ENCODE measurements at places on chromosomes 13 and 19.

DNA sequence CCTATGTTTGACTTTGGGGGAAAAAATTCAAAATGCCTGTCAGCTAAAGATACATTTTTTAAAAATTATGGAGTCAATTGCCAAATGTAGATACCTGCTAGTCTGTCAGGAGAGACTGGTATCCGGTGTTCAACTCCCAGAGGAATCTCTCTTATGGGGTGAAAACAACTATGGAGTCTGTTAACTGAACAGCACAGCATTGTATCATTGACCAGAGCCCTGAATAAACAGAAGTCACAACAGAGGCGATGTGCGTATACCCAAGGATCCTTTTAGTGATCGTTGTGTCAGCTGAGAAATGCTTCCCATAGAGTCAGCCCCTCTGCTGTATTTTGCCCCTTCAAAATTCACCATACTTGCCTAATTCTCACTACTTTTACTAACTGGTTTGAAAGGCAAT lies 257.3 kb downstream of the GPC5 start:
- no peak for DNase-seq

DNA sequence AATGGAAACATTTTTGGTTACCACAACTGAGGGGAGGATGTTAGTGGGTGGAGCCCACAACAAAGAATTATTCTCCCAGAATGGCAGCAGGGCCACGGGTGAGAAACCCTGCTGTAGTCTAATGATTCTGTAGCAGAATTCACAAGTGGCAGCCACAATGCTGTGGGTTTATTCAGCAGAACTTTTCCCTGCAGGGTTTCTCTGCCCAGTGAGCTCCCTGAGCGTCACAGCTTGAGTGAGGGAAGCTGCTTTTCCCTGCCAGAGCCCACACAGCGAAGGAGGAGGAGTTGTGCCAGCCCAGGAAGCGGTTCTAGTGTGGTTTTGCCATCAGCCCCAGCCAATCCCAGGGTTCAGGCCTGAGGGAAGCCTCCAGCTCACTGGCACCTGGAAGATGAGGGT lies 4.4 kb downstream of the ATP12A start:
- no peak for DNase-seq

GRCh38 chr13:21579754-21580316 lies 24.1 kb downstream of the MICU2 start:
- DNase-seq = no peak

DNA sequence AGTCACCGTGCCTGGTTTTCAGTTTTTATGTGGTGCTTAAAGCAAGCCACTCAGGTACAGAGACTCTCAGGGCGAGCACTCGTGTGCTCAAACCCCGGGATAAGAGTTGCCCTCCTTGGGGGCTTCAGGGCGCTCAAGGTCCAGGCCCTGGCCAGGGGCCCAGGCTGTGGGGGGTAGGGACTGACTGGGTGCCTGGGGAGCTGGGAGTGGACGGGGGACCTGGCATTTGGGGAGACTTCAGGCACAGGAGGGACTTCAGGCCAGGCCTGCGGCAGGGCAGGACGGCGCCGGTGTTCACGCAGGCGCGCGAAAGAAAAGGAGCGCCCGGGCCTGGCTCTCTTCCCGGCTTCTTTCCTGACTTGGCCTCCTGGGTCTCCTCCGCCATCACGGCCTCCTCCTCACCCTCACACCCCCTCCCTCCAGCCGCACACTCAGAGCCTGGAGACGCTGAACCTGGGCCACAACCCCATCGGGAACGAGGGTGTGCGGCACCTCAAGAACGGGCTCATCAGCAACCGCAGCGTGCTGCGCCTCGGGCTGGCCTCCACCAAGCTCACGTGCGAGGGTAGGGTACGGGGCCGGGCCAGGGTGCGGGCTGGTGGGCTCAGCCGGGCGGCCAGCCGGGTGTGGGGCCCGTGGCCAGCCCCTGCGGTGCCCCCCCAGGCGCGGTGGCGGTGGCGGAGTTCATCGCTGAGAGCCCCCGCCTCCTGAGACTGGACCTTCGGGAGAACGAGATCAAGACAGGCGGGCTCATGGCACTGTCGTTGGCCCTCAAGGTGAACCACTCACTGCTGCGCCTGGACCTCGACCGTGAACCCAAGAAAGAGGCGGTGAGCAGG lies 16.1 kb downstream of the NKPD1 start:
- DNase-seq = no peak

GRCh38 chr13:23105051-23105450 lies 75.7 kb upstream of the SGCG start:
- no peak for DNase-seq

GRCh38 chr13:72565893-72566292 lies 161.5 kb downstream of the MZT1 start:
- DNase-seq = no peak

GRCh38 chr19:38401148-38401547 lies 1.7 kb upstream of the FAM98C start:
- DNase-seq = no peak

DNA sequence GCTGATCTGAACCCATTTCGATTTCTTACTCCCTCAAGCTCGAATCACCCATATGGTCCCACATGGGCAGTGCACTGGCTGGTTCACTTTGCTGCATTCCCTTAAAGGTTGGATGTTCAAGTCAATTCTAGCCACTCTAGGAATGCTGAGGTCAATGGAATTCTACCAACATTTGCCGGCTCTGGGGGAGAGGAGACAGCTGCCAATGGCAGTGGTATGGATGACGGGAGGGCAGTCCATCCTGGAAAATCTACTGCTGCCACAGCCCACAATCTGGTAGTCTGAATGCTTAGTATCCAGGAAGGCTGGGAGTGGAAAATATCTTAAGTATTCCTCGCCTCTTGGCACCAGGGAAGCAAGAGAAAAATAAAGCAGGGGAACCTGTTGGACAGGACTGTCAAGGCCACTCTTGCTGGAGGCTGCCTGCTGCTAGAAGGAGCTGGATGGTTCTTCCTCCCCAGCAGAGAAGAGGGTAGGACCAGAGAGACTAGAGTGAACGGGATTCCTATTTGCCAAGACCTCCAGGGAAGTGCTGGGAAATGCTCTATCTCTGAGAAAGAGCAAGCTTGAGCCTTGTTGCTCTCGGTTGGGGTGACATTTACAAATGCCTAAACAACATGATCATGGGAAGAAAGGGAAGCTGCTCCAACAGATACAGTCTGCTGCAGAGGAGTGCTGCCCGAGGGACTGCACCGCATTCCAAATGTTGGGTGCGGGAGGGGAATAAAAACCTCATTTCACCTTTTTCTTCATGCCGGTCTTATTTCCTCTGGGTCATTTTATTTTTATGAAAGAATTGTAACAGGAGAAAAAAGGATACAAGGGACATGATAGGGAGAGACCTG lies 20.7 kb upstream of the HMGB1 start:
- no peak for DNase-seq

GRCh38 chr13:42369071-42369797 lies 97.3 kb downstream of the AKAP11 start:
- DNase-seq = no peak

- DNase-seq = no peak
Observed at GRCh38 chr13:32205431-32206096, 109.6 kb downstream of the ZAR1L start.

DNA sequence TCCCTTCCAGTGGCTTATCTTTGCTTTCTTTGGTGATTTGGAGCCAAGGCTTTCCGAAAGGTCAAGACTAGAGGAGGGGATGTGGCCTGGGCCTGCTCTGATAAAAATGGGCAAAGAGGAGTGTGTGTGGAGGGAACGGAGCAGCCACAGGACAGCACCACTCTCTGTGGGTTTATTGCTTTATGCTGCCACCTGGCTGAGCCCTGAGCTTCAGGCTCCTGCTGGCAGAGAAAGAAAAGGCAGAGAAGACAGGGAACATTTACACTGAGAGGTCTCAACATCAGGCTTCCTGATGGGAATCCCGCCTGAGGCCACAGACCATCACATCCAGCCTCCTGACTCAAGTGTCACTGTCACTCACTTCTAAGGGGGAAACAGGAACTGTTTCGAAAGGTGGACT lies 9.2 kb upstream of the GSX1 start:
- DNase-seq = no peak

DNA sequence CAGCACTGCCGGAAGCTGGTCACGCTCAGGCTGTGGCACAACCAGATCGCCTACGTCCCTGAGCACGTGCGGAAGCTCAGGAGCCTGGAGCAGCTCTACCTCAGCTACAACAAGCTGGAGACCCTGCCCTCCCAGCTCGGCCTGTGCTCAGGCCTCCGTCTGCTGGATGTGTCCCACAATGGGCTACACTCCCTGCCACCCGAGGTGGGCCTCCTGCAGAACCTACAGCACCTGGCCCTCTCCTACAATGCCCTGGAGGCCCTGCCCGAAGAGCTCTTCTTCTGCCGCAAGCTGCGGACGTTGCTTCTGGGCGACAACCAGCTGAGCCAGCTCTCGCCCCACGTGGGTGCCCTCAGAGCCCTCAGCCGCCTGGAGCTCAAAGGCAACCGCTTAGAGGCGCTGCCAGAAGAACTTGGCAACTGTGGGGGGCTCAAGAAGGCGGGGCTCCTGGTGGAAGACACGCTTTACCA lies 3.2 kb upstream of the MAP2K7 start:
- DNase-seq = no peak

DNA sequence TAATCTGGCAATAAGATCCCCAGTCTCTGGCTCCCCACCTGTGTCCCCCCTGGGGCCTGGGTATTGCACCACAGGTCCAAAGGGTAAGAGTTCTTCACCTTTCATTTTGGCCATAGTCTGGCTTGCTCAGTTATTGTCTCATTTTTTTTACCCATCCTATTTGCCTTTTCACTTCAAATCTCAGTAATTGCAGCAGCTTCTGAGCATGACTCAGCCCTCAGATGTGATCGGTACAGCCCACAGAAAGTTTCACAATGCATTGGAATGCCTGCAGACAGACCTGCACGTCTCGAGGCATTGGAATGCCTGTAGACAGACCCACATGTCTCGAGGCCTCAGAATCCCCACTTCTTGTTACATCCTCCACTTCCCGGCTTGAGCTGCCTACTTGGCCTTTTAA lies 173.6 kb downstream of the NUFIP1 start:
- DNase-seq = no peak

- no peak for DNase-seq
Observed at GRCh38 chr19:38786572-38787265, 2.3 kb upstream of the LGALS7B start.

- no peak for DNase-seq
Observed at GRCh38 chr13:22091971-22092300, 421.1 kb downstream of the FGF9 start.

DNA sequence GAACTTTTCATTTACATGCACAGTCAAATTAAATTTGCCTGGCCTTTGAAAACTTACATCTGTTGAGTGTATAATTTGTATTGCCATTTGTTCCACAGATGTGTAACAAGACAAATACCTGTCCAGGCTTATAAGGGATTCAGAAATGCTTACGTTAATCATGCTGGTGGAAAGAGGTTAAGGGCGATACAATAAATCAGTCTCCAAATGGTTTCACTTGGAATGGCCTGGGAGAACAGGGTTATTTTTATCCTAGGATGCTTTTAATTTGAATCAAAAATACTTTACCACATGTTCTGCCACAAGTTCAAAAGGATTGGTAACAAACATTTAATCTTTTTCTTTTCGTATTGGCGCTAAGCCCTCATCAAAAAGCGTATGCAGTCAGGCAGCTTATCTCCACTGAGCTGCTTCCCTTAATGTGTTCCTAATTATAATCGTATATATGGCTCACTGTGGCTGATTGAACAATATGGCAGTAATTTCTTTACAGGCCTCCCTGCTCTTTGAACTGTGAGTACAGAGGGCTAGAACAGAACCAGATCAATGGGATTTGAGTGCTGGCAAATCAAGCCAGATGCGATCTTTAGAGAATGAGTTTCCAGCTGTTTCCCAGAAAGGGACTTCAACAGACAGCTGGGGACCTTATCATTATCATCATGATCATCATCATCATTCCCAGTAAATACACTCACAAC lies 425.7 kb downstream of the SPRY2 start:
- no peak for DNase-seq

DNA sequence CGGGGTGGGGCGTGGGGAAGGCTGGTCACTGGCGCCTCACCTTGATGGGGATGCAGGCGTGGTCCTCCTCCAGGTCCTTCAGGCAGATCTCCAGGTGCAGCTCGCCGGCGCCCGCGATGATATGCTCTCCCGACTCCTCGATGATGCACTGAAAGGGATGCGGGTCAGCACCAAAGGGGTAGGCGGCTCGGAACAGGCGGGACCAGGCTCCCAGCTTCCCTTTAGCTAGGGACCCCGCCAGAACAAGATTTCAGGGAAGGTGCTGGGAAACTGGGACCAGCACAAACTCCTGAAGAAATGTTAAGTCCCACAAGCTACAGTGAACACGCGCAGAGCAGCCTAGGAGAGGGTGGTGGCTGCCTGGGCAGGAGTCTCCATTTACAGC lies 6.0 kb downstream of the EEF2 start:
- no peak for DNase-seq

DNA sequence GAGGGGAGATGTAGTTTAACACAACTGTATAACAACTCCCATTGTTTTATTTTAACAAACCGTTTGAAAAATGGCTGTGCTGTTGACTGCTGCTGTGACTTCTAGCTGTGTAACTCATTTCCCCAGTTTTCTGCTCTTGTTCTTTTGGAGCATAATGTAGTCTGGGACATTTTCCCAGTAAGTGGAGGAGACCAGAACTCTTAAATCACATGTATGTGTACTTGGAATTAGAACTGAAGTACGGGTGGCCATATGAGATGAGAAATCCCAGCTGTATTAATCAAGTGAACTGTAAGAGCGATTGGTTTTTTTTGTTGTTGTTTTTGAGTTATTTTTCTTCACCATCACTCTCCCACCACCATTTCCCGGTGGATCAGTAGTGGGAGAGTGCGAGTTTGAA lies 49.4 kb upstream of the RNF113B start:
- no peak for DNase-seq

DNA sequence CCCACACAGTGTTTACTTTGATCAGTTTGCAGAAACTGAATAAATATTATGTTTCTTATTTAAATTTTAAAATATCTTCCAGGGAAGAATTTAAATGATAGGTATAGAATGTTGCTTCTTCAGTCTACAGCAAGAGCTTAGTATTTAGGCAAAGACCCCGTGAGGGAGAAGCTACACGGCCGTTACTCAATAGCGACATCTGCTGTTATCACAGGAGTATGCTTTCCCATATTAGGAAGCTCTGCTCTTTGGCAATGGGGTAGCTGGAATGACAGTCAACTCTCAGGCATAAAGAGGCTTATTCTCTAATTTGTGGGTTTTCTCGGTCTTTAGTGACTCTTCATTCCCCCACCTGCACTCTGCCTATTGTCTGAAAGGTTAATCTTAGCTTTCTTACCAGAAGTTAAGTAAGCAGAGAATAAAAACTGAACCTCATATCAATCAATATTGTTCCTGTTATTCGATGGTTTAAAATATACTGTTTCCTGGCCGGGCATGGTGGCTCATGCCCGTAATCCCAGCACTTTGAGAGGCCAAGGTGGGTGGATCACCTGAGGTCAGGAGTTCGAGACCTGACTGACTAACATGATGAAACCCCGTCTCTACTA lies 13.2 kb upstream of the LHFPL6 start:
- peak; percentile 63 for DNase-seq

GRCh38 chr13:33678906-33679657 lies 138.9 kb upstream of the RFC3 start:
- DNase-seq = peak; percentile 21

Data from hematopoietic multipotent progenitor cell (in vitro differentiated cells).